ENCODE measurements at places on chromosomes 5 and 9.

GRCh38 chr5:76972689-76973088 is 19.8 kb downstream of the CRHBP start:
- DNase-seq: no peak

DNA sequence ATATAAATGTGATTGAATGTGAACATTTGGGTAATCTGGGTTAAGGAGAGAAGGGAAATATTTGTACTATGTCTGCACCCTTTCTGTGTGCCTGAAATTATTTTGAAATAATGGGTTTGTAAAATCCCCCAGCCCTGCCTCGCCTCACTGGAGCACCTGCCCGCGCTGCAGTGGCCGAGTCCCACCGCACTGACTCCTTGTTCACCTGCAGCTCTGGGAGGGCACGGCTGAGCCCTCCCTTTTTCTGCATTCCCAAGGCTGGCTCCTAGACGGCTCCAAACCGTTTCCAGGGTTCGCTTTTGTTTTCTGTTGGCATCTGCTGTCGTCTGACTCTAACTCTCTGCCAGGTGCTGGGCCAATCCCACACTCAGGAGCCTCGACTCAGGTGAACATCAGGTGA is 17.6 kb upstream of the PPP1R26 start:
- no peak for DNase-seq

DNA sequence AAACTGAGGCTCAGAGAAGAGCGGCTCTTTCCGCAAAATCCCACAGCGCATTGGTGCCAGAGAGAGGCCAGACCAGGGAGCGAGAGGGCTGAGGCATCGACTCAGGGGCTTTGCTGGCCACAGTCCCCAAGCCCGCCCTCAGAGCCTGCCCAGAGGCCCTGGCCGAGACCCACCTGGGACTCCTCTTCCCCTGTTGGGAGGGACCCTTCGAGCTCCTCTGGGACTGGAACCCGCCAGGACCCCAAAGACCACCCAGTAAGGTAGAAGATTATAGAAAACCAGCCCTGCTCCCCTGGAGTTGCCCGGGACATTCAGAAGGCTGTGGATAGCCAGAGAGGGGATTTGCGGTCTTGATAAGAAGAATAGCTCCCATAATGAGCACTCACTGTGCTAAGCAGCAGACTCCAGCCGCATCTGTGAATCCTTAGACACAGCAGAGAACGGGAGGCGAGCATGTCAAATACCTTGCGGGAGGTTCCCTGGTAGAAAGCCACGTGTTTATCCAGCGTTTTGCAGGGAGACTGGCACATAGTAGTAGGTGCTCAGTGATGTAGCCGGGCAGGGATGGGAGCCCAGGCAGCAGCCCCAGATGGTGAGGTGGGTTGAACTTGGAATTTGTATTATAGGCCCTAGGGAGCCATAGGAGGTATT is 651 bp upstream of the AK1 start:
- DNase-seq: no peak

- no peak for DNase-seq
Observed at GRCh38 chr9:131874447-131874846, 134.6 kb upstream of the RAPGEF1 start.

GRCh38 chr9:68653141-68653595 is 51.9 kb upstream of the PIP5K1B start:
- no peak for DNase-seq

- DNase-seq: no peak
Observed at GRCh38 chr5:88663793-88664216, 219.2 kb downstream of the MEF2C start.

DNA sequence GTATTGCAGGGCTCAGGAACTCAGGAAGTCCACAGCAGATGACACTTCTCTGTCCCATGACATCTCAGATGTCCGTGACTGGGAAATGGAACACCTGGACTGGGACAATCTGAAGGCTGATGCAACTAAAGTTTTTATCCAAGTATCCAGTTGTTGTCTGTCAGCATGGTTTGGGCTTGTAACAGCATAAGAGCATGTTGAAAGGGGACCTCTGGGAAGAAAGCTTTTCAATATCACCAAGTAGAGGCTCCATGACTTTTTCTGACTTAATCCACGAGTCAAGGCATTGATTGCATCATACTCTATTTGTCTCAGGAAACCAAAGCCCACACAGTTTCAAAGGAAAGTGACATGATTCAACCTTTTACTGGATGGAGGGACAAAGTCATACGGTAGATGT is 807.7 kb downstream of the MTRR start:
- no peak for DNase-seq

DNA sequence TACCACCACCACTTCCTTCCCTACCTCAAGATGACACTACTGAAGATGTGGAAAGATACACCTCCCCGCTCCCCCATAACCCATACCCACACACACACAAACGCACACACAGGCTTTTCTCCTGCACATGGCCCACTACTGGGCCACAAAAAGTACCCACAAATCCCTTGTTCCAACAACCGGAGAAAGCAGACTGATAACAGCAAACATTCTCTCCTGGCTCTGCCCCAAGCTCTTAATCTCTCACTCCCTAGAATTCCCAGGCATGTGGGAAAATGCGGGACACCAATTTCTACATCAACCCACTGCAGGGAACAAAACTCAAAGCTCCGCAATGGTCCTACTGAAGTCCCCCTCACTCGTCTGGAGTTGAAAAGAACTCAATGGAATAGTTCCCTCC is 611.0 kb upstream of the KLF4 start:
- no peak for DNase-seq

DNA sequence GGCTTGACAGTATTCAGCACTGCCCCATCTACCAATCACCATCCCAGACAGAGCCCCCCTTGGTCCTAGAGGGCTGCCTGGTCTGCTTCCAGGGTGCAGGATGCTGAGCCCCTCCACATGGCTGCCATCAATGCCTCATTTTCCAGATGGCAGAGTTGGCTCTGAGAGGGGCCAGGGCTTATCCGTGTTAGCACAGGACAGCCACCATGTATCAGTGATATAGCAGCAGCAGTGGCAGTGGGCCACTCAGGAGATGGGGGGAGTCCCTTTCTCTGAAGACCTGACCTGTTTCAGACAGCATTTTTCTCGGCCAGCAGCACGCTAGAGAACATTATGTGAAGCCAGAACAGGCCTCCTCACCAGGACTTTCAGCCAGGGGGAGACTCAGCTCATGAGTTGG is 1.6 kb upstream of the SMIM32 start:
- DNase-seq: no peak

- DNase-seq: no peak
Observed at GRCh38 chr9:114503009-114503408, 2.3 kb downstream of the WHRN start.

GRCh38 chr9:124983698-124984097 is 42.8 kb upstream of the GOLGA1 start:
- no peak for DNase-seq

DNA sequence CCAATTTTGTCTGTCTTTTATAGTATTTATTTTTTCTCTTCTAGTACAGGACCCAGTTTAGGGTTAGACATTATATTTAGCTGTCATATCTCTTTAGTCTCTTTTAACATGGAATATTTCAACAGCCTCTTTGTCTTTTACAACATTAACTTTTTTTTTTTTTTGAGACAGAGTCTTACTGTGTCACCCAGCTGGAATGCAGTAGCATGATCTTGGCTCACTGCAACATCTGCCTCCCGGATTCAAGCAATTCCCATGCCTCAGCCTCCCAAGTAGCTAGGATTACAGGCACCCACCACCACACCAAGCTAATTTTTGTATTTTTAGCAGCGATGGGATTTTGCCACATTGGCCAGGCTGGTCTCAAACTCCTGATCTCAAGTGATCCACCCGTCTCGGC is 90.1 kb downstream of the ADAMTS6 start:
- DNase-seq: no peak

DNA sequence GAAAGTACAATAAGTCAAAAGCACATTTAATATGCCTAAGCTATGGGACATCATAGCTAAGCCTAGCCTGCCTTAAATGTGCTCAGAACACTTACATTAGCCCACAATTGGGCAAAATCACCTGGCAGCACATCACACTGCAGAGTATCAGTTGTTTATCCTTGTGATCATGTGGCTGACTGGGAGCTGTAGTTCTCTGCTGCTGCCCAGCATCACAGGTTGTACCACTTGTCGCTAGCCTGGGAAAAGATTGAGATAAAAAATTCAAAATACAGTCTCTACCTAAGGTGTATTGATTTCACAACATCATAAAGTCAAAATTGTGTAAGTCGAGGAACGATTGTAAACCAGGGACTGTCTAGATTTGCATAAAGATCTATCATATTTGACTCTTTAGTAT is 58.6 kb downstream of the CAMK4 start:
- DNase-seq: no peak

DNA sequence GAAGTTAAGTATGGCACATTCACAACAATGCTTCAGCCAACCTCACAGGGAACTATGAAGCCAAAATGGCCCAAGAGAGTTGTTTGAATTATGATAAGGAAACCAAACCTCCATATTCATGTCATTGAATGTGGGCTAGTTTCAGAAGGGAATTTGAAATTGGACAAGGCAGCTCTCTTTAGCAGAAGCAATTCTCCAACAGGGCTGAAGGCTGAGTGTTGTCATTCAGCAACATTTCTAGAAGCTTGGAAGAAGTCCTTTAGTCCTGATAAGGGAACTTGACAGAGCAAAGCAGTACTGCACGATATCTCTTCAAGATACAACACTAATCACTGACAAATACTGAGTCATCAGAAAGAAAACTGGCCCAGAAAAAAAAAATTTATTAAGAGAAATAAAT is 115.4 kb downstream of the SLC25A46 start:
- DNase-seq: no peak

DNA sequence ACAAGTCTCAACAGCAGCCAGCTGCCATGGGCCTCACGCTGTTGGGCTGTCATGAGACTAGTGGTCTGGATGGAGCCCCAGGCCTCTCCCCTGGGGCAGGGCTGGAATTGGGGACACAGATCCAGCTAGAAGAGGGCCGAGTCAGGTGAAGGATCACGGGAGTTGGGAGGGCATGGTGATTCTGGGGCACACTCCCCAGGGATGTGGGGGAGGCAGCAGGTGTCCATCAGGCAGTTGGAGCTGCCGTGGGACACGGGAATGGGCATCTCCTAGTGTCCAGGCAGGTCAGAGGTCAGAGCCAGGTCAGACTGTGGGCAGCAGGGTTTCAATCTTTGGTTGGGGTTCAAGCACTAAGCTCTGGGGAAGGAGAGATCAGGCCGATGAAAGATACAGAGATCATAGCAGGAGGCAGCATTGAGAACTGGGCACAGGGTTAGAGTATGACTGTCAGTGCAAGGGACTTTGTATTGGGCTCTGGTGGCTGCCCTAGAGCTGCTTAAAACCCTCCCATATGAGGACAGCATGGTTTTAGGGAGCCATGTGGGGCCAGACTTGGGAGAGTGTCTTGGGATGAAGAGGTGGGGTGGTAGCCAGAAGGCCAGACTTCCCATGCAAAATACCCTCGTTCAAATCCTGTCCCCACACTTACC is 59.2 kb downstream of the ARHGEF37 start:
- no peak for DNase-seq

DNA sequence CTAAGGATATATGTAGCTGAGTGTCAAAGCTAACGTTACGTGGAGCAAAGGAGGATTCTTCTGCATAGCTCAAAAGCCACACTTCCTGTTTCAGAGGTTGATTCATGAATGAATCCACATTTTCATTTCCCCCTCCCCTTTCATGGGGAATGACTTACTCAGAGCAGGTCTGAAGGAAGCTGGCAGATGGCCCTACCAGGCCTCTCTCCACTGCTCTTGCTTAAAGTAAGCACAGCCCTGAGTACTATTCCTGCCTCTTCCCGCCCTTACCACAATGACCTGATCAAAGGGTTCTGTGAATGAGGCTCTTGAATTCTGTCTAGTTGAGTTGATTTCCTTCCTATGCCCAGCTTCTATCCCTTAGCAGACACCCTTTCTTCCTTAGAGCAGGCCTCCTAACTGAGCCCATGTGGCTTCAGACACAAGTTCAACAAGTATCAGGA is 6.3 kb downstream of the IGIP start:
- no peak for DNase-seq

- DNase-seq: no peak
Observed at GRCh38 chr9:32351845-32352244, 32.6 kb upstream of the ACO1 start.

DNA sequence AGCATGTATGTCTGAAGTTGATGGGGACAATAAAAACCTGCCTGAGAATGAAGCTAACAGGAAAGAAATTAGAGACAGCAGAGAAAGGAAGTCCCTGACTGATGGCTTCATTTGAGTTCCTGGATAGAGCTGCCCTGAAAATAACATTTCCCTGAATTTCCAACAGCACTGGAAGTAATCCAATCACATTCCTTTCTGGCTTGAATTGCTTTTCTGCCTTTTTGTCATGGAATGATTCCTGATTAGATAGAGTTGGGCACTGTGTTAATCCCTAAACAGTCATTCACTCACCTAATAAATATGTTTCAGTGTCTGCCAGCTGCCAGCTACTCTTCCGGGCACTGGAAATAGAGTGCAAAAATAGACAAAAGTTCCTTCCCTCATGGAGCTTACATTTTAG is 30.0 kb upstream of the SH3RF2 start:
- DNase-seq: no peak

DNA sequence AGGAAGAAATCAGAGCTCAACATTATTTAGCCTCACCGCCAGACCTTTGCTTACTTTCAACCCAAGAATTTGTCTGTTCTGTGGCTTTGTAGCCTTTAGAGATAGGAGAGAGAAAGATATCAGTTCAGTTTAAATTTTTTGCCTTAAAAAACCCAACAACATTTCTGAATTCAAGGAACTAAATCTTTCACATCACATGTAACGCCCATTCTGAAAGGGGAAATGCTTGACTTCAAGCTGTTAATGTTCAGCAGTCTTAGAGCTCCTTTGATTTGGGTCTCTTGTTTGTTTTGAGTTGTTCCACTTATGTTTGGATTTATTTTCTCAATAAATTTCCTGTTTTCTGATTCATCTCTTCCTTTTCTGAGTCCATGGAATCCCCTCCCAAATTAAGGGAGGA is 294.5 kb downstream of the ARHGAP26 start:
- DNase-seq: no peak

DNA sequence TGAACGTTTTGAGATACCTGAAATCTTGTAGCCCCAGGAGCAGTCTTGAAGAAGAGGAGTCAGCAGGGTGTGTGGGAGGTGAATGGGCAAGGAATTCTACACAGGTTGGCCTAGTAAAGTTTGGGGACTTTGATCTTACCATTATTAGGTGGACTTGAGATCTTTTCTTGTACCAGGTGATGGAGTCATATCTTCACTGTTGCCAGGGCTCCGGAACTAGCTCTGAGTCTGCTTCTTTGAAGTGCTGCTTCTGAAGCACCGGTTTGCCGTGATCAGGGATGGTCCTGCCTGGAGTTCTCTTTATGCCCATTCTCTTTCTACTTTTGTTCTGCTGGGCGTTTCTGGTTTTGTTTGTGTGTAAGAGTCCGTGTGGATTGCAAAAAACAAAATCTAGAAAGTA is 27.4 kb downstream of the RCL1 start:
- no peak for DNase-seq

- no peak for DNase-seq
Observed at GRCh38 chr5:32088214-32088613, 85.9 kb downstream of the GOLPH3 start.

DNA sequence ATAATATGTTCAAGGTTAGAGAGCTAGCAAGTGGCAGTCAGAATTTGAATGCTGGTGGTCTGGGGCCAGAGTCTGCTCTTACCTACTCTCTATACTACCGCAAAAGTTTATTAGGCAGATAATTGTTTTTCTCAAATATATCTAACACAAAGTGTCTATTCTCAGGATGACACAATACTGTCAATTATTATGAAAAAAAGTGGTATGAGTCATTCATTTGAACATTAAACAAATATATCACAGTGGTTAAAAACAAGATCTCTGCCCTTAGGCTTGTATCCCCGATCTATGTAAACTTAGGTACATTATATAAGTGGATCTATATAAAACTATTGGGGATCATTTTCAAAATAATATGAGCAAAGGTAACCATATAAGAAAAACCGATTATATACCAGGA is 354.9 kb downstream of the CETN3 start:
- no peak for DNase-seq

GRCh38 chr9:136080716-136081112 is 14.4 kb downstream of the NACC2 start:
- no peak for DNase-seq
